ENCODE measurements at places on chromosomes 3 and 15. TPM values are rescaled to one million over a fixed set of nuclear protein-coding genes. Genes with fewer than 3 reads are reported as not detected.

SENP8 gene
- 2.1 TPM for total RNA-seq

DNA sequence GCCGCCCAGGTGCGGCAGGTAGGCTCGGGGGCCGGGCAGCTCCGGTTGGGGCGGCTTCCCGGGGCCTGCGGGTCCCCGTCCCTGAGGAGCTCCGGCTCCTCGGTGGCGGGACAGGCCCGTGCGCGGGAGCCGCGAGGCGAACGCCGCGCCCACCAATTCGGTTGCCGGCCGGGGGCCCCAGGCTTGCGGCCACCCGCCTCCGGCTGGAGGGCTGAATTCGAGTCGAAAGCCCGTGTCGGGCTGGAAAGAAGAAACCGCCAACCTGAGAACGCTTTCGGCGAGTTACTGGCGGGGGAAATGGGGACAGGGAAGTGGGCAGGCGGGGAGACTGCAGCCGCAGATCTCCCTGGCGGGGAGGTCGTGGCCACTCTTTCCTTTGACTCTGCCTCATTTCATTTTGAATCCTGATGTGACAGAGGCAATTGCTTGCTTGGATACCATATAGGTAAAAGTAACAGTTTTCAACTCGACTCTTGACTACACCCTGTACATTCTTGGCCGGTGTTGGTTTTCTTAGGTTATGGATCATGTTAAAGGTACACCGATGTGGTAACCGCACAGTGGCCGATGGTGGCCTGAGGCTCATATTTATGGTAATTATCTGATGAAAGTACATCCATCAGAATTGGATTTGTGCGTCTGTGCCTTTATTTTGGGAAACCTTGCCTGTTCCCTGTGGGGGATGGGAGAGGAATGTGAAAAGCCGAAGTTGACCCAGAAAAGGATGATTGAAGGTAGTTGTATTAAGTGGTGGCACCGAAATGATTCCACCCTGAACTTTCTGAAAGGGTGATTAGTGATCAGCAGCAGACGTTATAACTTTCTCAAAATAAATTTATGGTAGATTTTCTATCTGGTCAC, 1.7 kb downstream of the B3GNT5 start:
- H3K4me1 ChIP-seq: no peaks in the 10 kb centered on the region
- peak overlapping the region; percentile 95 for H3K27ac ChIP-seq
- H3K27me3 ChIP-seq: no peaks in the 10 kb centered on the region
- H3K36me3 ChIP-seq: no peaks in the 10 kb centered on the region
- peak overlapping the region; percentile 67 for H3K4me3 ChIP-seq

ECE2 gene
- total RNA-seq: not detected

GRCh38 chr3:38264353-38264771, 1.2 kb upstream of the SLC22A13 start:
- DNase-seq: no peak
- H3K4me3 ChIP-seq: no peak overlapping the region
- no peaks in the 10 kb centered on the region for H3K27me3 ChIP-seq
- H3K27ac ChIP-seq: no peak overlapping the region

DNA sequence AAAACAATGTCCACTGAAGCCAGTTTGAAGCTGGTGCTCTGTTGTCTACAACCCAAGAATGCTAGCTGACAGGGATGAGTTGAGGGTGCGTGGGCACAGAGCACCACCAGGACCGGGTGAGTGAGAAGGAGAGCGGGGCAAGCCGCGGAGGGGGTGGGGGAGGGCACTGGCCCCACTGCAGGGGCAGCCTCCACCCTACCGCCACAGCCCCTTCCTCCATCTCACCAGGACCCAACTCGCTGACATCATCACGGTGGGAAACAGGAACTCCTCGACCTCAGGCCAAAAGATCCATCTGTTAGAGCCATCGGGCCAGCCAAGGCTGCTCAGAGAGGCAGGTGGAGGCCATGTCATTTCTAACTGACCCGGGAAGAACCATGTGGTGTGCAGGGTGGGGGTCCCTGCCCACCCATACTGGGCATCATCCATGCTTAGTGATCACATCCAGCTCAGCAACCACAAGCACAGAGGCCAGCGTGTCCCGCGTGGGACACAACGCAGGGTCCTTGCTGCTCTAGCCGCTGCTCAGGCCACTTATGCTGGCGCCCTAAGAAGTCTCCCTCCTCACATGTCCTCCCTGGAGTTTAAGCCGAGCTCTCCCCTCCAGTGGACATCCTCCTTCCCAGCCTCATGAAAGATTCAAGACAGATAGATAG, 57.6 kb upstream of the GATA2 start:
- no peaks in the 10 kb centered on the region for H3K4me1 ChIP-seq
- no peak overlapping the region for H3K4me3 ChIP-seq
- no peak overlapping the region for H3K27ac ChIP-seq
- H3K27me3 ChIP-seq: no peaks in the 10 kb centered on the region
- no peaks in the 10 kb centered on the region for H3K36me3 ChIP-seq
- no peak for DNase-seq

GRCh38 chr15:63818191-63818590, 15.6 kb downstream of the HERC1 start:
- no peaks in the 10 kb centered on the region for H3K36me3 ChIP-seq
- no peak for DNase-seq
- no peak overlapping the region for H3K4me3 ChIP-seq

GRCh38 chr3:49302613-49303012, 25.6 kb upstream of the C3orf62 start:
- H3K27me3 ChIP-seq: no peaks in the 10 kb centered on the region
- no peak overlapping the region for H3K27ac ChIP-seq
- no peak for DNase-seq
- no peak overlapping the region for H3K4me3 ChIP-seq
- H3K36me3 ChIP-seq: peaks cover 99% of the 10 kb centered on the region
- H3K4me1 ChIP-seq: no peaks in the 10 kb centered on the region

GRCh38 chr15:73694419-73694818, 10.2 kb downstream of the CD276 start:
- no peaks in the 10 kb centered on the region for H3K27me3 ChIP-seq
- no peak overlapping the region for H3K4me3 ChIP-seq
- no peaks in the 10 kb centered on the region for H3K36me3 ChIP-seq
- H3K27ac ChIP-seq: no peak overlapping the region

- H3K36me3 ChIP-seq: no peaks in the 10 kb centered on the region
- DNase-seq: no peak
- no peak overlapping the region for H3K27ac ChIP-seq
- H3K4me1 ChIP-seq: no peaks in the 10 kb centered on the region
- H3K27me3 ChIP-seq: no peaks in the 10 kb centered on the region
Observed at GRCh38 chr15:98813951-98814350, 165.6 kb downstream of the IGF1R start.

IQCH gene
- total RNA-seq: 0.98 TPM

TBL1XR1 gene
- total RNA-seq: 63.8 TPM

DNA sequence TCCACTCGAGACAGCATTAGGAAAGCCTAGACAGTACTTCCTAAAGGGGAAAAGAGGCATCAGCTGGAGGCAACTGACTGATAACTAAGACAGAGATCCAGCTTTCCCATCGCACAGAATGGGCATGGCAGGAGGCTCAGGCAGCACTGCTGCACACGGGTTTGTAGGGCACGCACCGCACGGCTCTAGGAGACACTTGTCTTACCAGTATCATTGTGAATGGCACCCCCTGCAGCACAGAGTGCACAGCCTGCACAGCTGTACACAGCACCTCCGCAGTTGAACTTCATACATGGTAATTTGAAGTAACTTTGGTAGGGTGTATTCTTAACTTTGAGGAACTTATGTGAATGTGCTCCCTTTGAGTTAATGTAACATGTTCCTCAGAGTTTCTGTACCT, 281.6 kb downstream of the PLCL2 start:
- H3K27ac ChIP-seq: no peak overlapping the region
- peaks cover 10% of the 10 kb centered on the region for H3K36me3 ChIP-seq
- no peak for DNase-seq
- no peaks in the 10 kb centered on the region for H3K27me3 ChIP-seq

GPR149 gene
- total RNA-seq: not detected

CCRL2 gene
- 1.3 TPM for total RNA-seq

- H3K27ac ChIP-seq: no peak overlapping the region
- DNase-seq: no peak
- H3K4me3 ChIP-seq: no peak overlapping the region
- H3K27me3 ChIP-seq: no peaks in the 10 kb centered on the region
- H3K4me1 ChIP-seq: no peaks in the 10 kb centered on the region
Observed at GRCh38 chr3:114892131-114892879, 254.8 kb downstream of the ZBTB20 start.

DNA sequence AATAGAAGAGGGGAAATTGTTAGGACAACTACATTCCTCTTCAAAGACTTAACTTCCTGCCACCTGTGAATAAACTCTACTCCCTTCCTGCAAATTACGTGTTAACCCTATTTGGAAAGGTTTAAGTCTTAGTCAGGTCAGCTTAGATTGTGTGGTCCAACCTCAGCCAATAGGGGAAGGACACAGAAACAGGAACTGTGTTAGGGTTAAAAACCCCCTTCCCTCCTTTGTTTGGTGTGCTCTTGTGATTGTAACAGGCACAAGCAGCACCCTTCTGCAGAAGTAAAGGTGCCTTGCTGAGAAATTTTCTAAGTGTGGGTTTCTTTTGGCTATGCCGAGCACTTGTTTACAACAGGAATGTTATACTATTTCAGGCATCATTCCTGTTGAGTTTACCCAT, 45.0 kb upstream of the FSTL1 start:
- no peak overlapping the region for H3K4me3 ChIP-seq
- H3K36me3 ChIP-seq: no peaks in the 10 kb centered on the region
- H3K27ac ChIP-seq: peak overlapping the region; percentile 88
- no peaks in the 10 kb centered on the region for H3K4me1 ChIP-seq
- H3K27me3 ChIP-seq: no peaks in the 10 kb centered on the region

DNA sequence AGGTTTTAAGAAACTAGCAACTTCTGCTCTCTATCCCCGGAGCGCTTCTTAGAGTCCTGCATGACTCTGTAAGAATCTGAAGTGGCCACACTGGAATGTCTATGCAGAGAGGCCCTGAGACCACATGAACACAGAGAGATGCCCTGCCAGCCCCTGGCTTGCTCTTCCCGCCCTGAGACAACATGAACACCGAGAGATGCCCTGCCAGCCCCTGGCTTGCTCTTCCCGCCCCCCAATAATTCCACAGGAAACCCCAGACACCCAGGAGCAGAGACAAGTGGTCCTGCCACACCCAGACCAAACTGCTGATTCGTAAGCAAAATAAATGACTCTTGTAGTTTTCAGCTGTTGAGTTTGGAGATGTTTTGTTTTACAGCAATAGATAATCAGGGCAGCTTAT, 166.1 kb downstream of the OSBPL10 start:
- no peak for DNase-seq
- no peaks in the 10 kb centered on the region for H3K36me3 ChIP-seq
- no peaks in the 10 kb centered on the region for H3K27me3 ChIP-seq
- no peak overlapping the region for H3K27ac ChIP-seq
- no peaks in the 10 kb centered on the region for H3K4me1 ChIP-seq
- H3K4me3 ChIP-seq: no peak overlapping the region

DNA sequence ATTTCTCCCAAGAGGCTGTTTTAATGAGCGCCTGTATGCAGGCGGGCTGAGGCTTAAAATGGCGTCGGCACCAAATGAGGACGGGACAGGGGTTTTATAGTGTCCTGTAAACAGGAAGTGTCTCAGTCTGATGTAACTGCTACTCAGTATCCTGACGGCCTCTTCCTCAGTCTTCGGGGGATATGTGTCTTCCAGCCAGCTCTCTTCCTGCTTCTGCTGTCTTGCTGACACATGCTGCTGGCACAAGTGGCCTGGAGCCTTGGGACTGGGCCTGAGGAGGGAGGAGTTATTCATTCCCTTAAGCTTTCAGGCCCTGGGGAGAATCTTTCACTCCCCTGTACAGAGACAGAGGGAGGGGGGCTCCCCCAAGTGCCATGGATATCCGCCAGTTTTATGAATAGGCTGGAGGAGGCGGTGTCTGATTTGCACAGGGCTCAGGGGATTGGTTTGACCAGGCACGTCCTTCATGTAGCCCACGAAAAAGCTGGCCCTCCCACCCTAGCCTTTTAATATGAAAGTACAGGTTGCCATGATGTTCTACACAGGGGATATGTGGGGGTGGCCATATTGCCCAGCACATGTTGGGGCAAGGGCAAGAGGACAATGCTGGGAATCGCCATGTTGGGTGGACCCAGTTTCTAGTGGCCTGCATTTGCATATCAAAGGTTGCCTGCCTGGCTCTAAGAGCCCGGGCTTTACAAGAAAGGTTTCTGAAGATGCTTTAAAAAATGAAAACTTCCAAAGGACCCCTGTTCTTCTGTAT, 19.9 kb downstream of the NDUFB4 start:
- H3K27ac ChIP-seq: no peak overlapping the region
- DNase-seq: no peak
- no peak overlapping the region for H3K4me3 ChIP-seq
- no peaks in the 10 kb centered on the region for H3K4me1 ChIP-seq
- no peaks in the 10 kb centered on the region for H3K36me3 ChIP-seq

GREM1 gene
- total RNA-seq: 0.30 TPM

GOLGA8N gene
- 11.0 TPM for total RNA-seq

- H3K27me3 ChIP-seq: no peaks in the 10 kb centered on the region
- no peak overlapping the region for H3K4me3 ChIP-seq
- DNase-seq: no peak
- H3K36me3 ChIP-seq: peaks cover 4% of the 10 kb centered on the region
- H3K4me1 ChIP-seq: no peaks in the 10 kb centered on the region
Observed at GRCh38 chr15:40463886-40464545, 6.8 kb upstream of the CHST14 start.

CACNA2D2 gene
- 0.84 TPM for total RNA-seq

DNA sequence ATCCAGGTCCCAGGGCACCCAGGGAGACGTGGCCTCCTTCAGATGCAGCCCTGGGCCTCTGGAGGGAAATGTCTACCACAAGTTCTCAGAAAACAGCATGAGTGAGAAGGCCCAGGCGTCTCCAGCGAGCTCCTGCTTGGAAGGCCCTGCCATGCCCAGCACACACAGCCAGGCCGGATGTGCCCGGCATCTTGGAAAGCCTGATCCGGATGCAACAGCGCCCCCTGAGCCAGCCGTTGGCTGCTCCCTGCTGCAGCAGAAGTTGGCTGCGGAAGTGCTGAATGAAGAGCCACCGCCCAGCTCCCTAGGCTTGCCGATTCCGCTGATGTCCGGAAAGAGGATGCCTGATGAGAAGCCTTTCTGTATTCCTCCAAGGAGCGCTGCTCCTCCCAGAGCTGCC, 856 bp downstream of the NPAP1 start:
- DNase-seq: no peak
- no peak overlapping the region for H3K27ac ChIP-seq

GRCh38 chr3:142664311-142664710, 59.5 kb upstream of the TRPC1 start:
- H3K36me3 ChIP-seq: no peaks in the 10 kb centered on the region
- DNase-seq: no peak
- H3K27ac ChIP-seq: no peak overlapping the region

DNA sequence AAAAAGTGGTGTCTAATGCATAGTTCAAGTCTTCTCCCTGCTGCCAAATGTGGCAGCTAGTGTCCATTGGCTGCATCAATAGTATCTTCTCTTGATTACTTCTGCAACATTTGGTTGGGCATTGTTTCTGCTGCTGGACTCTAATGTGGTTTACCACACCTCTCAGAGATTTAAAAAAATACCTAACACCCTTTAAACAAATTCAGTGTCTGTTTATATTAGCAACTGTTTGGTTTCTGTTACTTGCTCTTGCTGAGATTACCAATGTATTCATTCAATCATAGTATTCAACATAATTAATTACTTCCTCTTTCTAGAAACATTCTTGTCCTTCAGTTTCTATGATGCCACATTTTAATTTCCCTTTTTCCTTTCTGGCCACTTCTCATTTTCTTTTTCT, 20.3 kb upstream of the NECTIN3 start:
- H3K27ac ChIP-seq: no peak overlapping the region
- no peaks in the 10 kb centered on the region for H3K36me3 ChIP-seq
- H3K4me3 ChIP-seq: no peak overlapping the region
- H3K4me1 ChIP-seq: no peaks in the 10 kb centered on the region
- DNase-seq: no peak

FAM98B gene
- 7.3 TPM for total RNA-seq

- no peak overlapping the region for H3K27ac ChIP-seq
- no peak for DNase-seq
- no peaks in the 10 kb centered on the region for H3K27me3 ChIP-seq
Observed at GRCh38 chr15:79060175-79060574, 30.4 kb downstream of the RASGRF1 start.
